Neuronal stem cell (in vitro differentiated cells): ENCODE measurements at places on chromosomes 13 and 19.

DNA sequence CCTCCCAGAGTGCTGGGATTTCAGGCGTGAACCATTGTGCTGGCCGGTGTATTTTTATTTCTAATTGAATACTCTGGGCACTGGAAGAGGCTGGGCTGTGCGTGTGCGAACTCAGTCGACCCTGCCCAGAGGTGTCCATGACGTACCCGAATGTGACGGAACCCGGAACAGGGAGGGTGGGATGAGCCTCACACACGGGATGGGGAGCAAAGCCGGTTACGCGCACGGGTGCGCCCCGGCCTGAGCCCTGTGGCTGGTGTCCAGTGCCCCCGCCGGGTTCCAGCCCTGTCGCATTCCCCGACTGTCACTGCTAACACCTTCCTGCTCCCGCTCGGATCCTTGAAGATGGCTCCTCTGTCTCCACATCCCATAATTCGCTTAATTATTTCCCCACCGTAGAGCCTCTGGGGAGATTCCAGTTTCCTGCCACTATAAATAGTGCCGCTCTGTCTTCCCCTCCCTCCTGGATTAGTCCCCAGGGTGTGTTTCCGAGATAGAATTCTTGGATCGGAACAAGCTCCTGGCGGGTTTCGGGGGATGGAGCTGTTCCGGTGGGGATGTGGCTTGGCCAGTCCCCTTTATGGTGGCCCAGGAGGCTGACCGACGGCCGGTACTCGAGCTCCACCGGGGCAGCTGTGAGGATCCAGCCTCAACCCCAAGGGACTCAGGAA is 22.0 kb downstream of the SBNO2 start:
- DNase-seq: no peak

DNA sequence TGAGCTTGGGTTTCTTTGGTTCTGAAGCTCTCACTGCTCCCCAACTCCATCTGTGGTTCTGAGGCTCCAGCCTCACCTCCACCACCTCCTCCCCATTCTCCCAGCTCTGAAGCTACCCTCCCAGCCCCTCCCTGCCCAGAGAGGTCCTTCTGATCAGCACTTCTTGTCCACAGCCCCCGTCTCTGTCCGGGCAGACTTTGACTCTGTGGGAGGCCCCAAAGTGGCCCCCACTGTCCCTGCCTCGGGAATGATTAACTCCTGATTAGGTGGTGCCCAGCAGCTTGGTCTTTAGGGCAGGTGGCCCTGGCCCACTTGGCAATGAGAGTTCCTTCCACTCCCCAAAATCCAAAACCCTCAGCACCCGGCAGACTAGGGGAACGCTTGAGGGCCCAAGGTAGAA is 14.4 kb downstream of the EVI5L start:
- DNase-seq: no peak

DNA sequence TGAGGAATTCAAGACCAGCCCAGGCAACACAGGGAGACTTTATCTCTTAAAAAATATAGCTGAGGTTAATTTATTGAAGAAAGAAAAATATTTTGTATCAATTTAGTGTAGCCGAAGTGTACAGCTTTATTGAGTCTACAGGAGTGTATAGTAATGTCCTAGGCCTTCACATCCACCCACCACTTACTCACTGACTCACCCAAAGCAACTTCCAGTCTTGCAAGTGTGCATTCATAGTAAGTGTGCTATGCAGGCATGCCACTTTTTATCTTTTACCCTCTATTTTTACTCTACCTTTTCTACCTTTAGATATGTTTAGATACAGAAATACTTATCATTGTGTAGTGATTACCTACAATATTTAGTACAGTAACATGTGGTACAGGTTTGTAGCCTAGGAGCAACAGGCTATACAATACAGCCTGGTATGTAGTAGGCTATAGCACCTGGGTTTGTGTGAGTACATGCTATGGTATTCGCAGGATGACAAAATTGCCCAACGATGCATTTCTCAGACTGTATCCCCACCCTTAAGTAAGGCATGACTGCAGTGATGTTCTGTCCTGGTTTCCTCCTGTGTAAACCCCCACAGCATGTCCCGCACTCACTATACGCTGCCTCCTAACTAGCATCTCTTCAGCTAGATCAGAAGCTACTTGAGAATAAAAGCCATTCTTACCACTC is 15.3 kb upstream of the ATP12A start:
- DNase-seq: no peak

DNA sequence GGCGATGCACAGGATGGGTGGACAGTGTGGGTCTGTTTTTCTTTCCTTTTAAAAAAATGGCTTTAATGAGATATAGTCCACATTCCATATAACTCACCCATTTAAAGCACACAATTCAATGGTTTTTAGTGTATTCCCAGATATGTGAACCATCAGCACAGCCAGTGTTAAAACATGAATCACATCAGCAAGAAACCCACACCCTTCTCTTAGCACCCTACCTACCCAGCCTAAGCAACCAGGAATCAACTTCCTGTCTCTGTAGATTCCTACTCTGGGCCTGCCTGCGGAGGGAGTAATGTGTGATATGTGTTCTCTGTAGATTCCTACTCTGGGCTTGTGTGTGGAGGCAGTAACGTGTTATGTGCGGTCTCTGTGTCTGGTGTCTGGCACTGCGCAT is 11.9 kb downstream of the TMEM255B start:
- DNase-seq: no peak

- peak; percentile 21 for DNase-seq
Observed at GRCh38 chr13:113491418-113491883, 940 bp upstream of the DCUN1D2 start.

GRCh38 chr13:66171920-66172319 is 1058.2 kb downstream of the PCDH9 start:
- no peak for DNase-seq

DNA sequence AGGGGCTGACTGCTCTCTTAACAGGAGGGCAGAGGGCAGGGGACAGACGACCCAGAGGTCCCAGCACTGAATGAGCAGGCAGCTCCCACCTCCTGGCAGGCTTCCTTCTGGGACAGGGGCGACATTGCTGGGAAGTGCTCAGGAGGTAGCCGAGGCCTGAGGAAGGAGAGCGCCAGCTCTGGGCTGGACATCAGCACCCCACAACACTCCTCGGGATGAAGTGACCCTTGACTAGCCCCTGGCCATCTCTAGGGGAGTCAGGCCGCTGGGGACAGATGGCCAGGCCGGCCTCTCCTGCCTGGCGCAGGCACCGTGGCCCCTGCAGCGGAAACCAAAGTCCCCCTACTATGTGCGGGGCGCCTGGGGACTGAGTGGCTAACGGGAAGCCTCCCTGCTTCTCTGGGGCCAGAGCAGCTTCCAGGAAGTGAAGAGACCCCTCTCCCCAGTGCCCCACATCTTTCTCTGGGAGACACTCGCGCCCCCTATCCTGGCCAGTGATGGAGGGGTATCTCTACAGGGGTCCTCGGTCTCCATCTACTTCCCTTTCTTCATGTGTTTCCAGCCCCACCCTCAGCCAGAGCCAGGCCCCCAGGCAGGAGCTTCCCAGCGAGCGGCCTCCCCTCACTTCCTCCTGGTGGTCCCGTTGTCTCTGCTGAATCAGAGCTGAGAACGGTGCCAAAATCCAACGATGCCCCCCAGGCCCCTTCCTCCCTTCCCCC is 10.1 kb downstream of the PRR36 start:
- DNase-seq: no peak

DNA sequence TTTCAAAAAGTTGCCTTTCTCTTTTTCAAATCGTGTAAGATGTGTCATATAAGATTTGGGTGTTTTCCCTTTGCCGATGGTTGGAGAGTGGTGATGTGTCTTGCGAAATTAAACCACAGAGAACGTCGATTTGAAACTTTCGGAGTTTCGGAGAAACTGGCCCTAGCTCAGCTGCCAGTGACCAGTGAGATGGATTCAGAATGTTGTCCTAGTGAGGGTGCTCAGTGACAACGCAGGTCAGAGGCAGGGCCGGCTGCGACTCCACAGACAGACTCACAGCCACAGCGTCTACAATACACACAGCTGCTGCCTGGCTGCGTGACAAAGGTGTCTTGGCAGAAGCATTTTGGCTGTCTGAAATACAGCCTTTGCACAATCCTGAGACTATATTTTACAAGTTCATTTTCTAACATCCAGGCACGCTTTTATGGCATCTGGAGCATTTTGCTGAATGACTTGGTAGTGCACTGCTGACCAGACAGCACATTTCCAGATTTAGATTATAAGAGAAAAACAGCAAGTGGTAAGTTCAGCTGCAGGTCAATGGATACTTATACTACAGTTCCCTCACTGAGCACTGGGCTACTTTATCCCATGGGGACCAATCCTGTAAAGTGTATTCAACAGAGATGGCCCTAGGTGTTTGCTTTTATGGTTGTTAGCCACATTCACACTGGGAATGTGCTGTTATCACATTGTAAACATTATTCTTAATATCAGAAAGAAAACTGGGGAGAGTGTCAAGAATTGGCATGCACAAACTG is 207.5 kb downstream of the KCNRG start:
- DNase-seq: no peak

- no peak for DNase-seq
Observed at GRCh38 chr13:93001866-93002461, 224.6 kb upstream of the GPC6 start.

DNA sequence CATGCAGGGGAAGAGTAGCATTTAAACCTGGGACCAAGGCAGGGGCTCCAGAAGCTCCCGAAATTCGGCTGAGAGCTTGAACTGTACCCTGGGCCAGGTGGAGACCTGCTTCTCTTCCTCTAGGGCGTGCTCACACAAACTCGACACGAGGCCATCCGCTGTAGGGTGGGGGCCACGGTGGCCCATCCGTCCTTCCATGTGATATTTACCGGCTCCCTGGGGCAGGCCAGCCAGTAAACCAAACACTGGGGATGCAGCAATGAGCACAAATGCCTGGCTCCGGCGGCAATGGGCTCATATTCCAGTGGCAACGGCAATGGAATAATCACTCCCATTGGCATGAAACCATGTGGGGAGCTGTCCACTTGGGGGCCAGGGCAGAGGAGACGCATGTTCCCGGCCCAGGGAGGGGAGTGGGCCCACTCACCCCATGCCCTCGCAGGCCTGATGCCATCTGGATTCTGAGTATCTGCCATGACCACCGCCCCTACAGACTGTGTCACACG is 10.8 kb downstream of the SH3GL1 start:
- no peak for DNase-seq
